ENCODE measurements at places on chromosomes 1 and 21.
A peak's percentile ranks its signal among the peaks of the same experiment; 100 is the strongest.

DNA sequence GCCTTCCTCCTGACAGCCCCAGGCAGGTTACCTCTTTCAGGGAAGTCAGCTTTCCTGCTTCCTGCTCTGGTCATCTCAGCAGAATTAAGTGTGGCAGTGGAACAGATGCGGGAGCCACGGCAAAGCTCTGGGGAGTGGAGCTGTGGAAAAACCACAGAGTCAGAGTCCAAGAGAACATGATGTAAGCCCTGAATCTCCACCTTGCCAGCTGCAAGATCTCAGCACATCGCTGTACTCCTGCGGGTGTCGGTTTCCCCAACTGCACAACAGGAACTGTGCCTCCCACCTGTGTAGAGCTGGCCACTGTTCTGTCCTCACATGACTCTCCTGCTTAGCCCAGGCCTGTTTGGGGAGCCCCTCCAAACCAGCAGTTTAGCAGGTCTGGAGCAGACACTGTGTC, 123.7 kb downstream of the MATN1 start:
- no peak for DNase-seq

- DNase-seq: peak; percentile 93
These were observed 54.2 kb downstream of the HSPG2 start for GRCh38 chr1:21882721-21883415.

- no peak for DNase-seq
These were observed 203.0 kb downstream of the TGFB2 start for GRCh38 chr1:218547957-218548730.

DNA sequence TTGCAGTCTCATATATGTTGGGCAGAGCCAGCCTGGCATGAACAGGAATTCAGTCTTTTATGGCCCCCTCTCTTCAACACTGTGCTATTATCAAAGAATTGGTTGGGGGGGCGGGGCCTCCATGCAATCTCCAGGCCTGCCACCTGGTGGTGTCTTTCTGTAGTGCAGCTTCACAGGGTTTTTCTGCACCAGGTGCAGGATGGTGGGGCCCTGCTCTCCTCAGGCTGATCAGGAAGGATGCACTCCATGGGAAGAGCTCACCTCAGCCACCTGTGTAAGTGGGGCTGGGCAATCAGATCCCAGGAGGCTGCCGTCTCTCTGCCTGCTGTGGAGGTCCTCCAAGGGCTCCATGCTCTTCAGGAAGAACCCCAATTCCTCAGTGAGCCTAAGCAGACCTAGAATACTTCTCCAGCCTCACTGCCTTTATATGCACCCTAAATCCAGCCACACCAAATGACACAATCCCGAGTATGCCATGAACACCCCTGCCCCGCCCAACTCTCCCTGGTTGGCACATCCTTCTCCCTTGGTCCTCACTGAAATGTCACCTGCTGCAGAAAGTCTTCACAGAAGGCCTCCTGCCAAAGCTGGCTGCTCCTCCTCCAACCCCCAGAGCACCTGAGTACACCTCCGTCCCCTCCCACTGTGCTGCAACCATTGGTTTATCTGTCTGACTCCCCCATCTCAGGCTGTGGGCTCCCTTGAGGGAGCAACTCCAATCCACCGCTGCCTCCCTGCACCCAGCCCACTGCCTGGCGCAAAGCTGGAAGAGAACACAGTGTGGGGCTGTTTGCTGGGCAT, 16.5 kb downstream of the STK40 start:
- peak; percentile 37 for DNase-seq

GRCh38 chr21:41778930-41779600, 12.2 kb upstream of the RIPK4 start:
- no peak for DNase-seq

GRCh38 chr1:96587222-96587621, 134.4 kb upstream of the PTBP2 start:
- no peak for DNase-seq

DNA sequence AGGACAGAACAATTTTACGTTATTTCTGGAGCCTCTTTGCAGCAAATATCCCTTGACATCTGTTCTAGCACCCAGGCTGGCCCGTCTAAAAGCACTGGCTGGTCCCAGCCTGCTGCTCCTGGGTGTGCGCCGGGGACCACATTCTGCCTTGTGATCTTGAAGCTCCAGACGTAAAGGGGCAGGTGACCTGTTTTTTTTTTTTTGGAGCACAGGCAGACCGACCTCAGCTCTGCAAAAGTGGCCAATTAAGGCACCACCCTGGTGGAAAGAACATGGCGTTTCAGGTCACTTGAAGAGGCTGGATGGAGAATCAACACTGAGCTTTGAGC, 13.8 kb upstream of the CAMTA1 start:
- no peak for DNase-seq

DNA sequence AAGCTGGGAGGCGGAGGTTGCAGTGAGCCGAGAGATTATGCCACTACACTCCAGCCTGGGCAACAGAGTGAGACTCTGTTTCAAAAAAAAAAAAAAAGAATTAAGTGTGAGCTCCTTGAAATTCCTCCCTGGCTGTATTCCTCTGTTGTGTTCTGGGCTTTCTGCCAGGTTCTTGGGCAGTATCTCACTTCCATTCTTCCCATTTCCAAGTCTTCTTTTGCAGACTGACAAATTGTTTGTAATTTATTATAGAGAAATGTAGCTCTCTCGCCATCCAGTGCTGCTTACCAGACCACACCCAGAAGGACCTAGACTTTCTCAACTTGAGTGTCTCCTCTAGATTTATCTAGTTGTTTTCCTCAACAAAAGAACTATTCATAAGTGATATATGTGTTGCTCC, 105.0 kb upstream of the ADGRL2 start:
- no peak for DNase-seq

GRCh38 chr1:219676012-219676765, 63.3 kb upstream of the ZC3H11B start:
- no peak for DNase-seq

- no peak for DNase-seq
These were observed 154.8 kb upstream of the RGS18 start for GRCh38 chr1:192003295-192004077.
